Stimulated activated naive CD4-positive, alpha-beta T cell treated with Interleukin-2 at 50 U/mL for 16 hours (primary cell): ENCODE measurements at places on chromosomes 7 and 10.

- no peak for DNase-seq
These were observed 14.7 kb downstream of the AQP1 start for GRCh38 chr7:30926313-30926712.

DNA sequence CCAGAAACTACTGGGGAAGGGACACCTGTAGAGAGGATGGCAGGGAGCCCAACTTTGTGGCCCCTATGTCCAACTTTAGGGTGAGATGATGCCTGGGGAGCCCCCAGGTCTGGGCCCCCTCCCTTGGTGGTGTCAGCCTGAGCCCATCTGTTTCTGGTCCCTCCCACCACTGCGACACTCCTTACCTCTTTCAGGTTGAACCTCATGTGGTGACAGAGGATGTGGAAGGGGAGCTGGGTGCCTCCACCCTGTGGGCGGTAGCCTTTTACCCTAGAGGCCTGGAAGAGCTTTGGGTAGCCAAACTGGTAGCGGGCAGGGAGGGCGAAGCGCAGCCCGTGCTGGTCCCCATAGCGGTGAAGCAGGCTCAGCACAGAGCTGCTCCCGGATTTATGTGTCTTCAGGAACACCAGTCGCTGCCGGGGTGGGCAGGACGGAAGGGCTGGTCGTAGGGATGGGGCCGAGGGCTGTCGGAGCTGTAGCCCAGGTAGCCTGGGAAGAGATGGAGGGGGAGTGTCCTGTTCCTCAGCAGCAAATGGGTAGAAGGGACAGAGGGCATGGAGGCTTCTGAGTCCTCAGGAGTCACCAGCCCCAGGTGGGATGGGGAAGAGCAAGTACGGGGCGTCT is 2.0 kb downstream of the GAL3ST4 start:
- DNase-seq, result peak; percentile 38

DNA sequence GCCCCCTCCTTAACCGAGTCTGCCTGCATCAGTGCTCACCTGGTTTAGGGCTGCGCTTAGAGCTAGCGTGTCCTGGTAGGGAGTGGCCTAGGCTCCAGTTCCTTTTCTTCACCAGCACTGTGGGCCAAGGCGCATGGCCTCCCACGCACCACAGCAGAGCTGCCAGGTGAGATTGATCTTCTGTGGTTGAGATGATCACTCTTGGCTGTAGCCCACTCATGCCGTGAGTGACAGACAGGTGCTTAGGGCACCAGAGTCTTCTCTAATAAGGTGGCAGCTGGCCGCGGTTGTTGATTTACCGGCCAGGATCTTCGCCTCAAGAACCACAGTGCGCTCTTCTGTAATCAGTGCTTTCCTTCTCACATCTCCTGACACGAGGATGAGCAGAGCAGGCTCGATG is 157.2 kb upstream of the INSYN2A start:
- DNase-seq, result no peak

- no peak for DNase-seq
These were observed 1.2 kb downstream of the YWHAG start for GRCh38 chr7:76357475-76358010.

- DNase-seq, result no peak
These were observed 2.8 kb downstream of the HTRA1 start for GRCh38 chr10:122464250-122464510.

DNA sequence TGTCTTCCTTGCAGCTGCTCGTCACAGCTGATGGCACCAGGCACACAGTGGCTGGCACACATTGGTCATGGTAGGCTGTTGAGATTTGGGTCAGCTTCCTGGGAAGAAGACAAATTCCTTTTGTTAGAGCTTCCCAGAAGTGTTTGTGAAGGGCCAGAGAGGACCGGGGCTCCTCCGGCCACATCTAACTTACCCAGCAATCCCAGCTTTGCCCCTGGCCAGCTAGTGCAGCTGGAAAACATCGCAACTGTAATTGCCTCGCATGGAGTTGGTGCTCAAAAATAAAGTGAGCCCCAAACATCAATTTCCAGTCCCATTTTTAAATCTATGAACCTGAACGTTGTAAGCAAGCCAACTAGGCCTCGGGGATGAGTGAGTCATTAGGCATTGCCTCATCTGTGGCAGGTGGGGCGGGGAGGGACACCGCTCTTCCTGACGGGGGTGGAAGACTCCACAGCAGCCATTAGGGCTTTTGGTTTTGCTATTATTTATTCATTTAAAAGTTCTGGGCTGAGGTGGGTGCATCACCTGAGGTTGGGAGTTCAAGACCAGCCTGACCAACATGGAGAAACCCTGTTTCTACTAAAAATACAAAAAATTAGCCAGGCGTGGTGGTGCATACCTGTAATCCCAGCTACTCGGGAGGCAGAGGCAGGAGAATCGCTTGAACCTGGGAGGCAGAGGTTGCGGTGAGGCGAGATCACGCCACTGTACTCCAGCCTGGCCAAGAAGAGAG is 12.4 kb downstream of the CPA5 start:
- no peak for DNase-seq

DNA sequence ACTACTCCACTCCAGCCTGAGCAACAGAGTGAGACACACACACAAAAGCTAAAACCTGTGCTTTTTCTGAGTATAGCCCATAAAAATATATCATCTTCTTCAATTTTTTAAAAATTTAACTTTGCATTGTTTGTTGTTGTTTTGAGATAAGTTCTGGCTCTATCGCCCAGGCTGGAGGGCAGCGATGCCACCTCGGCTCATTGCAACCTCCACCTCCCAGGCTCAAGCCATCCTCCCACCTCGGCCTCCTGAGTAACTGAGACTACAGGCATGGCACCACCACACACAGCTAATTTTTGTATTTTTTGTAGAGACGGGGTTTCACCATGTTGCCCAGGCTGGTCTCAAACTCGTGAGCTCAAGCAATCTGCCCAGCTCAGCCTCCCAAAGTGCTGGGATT is 14.3 kb upstream of the TLX1 start:
- DNase-seq, result no peak

GRCh38 chr7:22544245-22544644 is 44.3 kb upstream of the STEAP1B start:
- DNase-seq, result no peak

- DNase-seq, result no peak
These were observed 41.4 kb upstream of the GTF2I start for GRCh38 chr7:74615933-74616780.

DNA sequence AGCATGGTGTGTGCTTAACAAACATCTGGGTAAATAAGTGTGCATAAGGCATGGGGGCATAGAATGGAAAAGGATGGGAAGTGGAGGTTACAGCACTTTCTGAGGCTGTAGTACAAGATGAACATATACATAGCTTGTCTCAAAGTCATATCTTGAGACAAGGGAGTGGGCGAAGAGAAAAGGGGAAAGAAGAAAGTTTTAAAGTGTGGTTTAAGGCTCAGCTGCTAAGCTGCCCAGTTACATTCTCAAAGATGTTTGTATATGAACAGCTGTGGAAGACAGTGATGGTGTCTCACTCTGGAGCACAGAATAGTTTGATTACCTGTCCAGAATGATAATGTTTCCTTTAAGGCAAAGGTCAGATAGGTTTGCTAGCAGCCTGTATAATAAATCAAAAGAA is 61.9 kb upstream of the LANCL2 start:
- DNase-seq, result no peak

DNA sequence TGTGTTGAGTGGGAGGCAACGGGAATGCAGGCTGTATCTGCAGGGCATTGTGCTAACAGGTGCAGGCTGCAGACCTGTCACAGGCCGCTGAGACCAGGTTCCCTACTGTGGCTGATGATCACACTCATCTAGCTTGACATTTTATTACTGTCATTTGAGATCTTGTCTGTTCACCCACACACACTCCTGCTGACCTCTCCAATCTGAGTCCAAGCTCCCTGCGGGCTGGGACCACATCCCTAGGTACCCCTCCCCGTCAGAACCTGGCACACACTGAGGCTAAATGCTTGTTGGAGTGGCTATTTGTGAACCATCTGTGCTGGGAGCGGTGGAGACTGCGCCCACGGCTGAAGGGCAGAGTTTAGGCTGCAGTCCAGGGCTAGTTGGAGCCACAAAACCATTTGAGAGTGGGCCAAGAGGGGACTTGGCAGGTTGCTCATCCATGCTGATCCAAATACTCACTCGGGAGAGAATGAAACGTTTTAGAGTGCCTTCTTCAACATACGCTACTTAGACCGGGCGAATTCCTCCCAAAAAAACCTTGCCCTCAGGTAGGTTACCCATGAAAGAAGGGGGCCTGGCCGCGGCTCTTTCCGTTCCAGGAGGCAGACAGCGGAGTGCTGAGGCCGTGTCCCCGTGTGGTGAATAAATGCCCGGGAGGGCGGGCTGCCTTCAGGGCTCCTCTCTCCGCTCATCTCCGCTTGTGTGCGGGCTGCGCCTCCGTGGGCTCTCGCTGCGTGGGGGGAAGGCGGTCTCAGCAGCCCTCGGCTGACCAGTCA is 164.4 kb downstream of the RGS10 start:
- DNase-seq, result no peak

GRCh38 chr10:130930821-130931220 is 380.7 kb downstream of the TCERG1L start:
- DNase-seq, result no peak

GRCh38 chr10:31101123-31101522 is 69.5 kb upstream of the ZNF438 start:
- peak; percentile 62 for DNase-seq

DNA sequence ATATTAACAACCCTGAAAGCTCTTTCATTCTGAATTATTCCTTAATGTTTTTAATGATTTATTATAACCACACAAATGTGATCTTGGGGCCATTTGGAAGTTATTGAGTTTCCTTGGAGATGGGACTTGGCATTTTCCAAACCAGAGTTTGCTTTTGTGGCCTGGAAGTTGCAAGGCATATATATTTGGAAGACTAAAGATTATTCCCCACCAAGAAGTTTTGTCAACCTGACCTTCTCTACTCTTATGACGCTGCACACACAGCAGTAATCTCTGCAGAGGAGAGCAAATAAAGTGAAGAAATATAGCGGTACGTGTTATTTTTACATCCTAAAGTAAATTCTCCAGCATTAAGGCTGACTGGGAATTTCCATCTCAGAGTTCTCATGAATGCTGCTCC is 397.0 kb downstream of the LRMDA start:
- no peak for DNase-seq
